ENCODE measurements at places on chromosomes 1 and 21. TPM values are rescaled to one million over a fixed set of nuclear protein-coding genes. Genes with fewer than 3 reads are reported as not detected.

GRCh38 chr1:43887748-43888147 is 45.9 kb upstream of the ARTN start:
- no peaks in the 10 kb centered on the region for H3K27me3 ChIP-seq
- H3K27ac ChIP-seq = no peak overlapping the region
- no peaks in the 10 kb centered on the region for H3K36me3 ChIP-seq
- H3K4me1 ChIP-seq = peaks cover 3% of the 10 kb centered on the region
- no peak for DNase-seq

- H3K27me3 ChIP-seq = peaks cover 4% of the 10 kb centered on the region
- H3K27ac ChIP-seq = no peak overlapping the region
- peaks cover 18% of the 10 kb centered on the region for H3K36me3 ChIP-seq
Observed at GRCh38 chr1:161233102-161233501, 4.9 kb downstream of the NR1I3 start.

DNA sequence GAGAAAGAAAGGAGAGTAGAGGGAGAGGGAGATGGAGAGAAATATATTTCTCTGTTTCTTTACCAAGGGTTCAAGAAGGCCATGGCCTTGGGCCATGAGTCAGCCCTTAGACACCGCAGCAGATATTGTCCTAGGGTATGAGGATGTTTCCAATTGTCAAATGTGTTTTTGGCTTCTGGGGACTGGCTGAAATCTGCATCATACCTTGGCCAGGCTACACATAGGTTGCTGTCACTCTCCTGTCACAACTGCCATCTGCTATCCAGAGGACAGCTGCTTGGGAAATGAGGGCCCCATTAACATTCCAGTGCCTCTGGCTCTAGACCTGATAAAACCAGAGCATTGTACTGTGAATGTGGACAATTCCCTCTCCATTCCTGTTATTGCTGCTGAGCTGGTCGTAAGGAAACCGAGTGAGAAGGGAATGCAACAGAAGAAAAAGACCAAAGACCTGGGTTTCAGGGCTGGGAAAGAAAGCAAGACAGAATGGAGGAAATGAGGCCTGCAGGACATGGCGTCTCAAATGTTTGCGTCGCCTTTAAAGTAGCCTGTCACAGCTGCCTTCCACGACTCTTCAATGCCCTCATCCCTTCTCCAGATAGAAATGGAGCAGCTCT is 8.8 kb upstream of the PIGC start:
- peaks cover 5% of the 10 kb centered on the region for H3K27me3 ChIP-seq
- no peak overlapping the region for H3K4me3 ChIP-seq
- H3K4me1 ChIP-seq = peaks cover 10% of the 10 kb centered on the region
- no peaks in the 10 kb centered on the region for H3K36me3 ChIP-seq
- no peak for DNase-seq

DNA sequence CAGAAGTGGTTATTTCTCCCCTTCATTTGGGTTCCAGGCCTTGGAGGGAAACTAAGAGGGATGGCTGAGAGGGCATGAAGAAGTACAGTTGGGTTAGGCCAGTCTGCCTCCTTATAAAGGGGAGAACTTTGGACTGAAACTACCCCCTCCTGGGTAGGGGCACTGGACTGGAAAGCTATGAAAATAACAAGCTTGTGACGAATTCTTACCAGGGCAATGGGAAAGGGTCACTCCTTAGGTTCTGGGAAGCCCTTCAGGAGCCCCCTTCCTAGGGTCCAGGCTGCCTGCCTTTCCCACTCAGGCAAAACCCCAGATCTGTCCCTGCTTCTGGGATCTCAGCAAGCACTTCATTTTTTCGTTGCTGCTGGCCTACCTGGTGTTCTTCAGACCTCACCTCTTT is 9.8 kb upstream of the P3R3URF start:
- peaks cover 27% of the 10 kb centered on the region for H3K36me3 ChIP-seq
- no peak for DNase-seq

GRCh38 chr1:26363549-26364448 is 8.8 kb downstream of the ZNF683 start:
- H3K27ac ChIP-seq = no peak overlapping the region
- peak; percentile 66 for DNase-seq
- no peaks in the 10 kb centered on the region for H3K36me3 ChIP-seq

DNA sequence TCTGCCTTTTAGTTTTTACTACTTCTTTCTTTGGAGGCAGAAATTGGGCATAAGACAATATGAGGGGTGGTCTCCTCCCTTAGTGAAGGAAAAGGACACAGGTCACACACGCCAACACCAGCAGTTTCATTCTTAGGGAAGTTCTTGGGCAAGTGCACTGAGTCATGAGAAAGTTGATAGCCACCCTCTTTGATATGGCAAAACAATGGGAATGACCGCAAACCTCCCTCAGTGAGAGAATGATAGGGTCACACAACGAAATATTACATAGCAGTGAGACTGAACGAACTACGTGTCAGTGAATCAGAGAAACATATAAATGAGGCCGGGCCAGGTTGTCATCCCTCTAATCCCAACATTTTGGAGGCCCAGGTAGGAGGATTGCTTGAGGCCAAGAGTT is 20.0 kb downstream of the IL6R start:
- no peaks in the 10 kb centered on the region for H3K36me3 ChIP-seq
- peaks cover 75% of the 10 kb centered on the region for H3K4me1 ChIP-seq
- no peaks in the 10 kb centered on the region for H3K27me3 ChIP-seq
- no peak for DNase-seq
- no peak overlapping the region for H3K4me3 ChIP-seq

GRCh38 chr1:228216371-228217320 is 8.8 kb downstream of the OBSCN start:
- H3K27me3 ChIP-seq = no peaks in the 10 kb centered on the region
- H3K36me3 ChIP-seq = peaks cover 26% of the 10 kb centered on the region
- no peak overlapping the region for H3K27ac ChIP-seq
- H3K4me3 ChIP-seq = no peak overlapping the region

GRCh38 chr1:184056921-184057555 is 5.5 kb downstream of the TSEN15 start:
- no peak overlapping the region for H3K27ac ChIP-seq
- H3K27me3 ChIP-seq = no peaks in the 10 kb centered on the region
- DNase-seq = no peak
- H3K4me1 ChIP-seq = peaks cover 13% of the 10 kb centered on the region
- H3K4me3 ChIP-seq = no peak overlapping the region
- H3K36me3 ChIP-seq = peaks cover 13% of the 10 kb centered on the region

- DNase-seq = peak; percentile 34
- H3K4me3 ChIP-seq = no peak overlapping the region
- H3K4me1 ChIP-seq = no peaks in the 10 kb centered on the region
- H3K27me3 ChIP-seq = no peaks in the 10 kb centered on the region
- H3K36me3 ChIP-seq = no peaks in the 10 kb centered on the region
Observed at GRCh38 chr21:28516991-28517592, 475.6 kb downstream of the LTN1 start.

DNA sequence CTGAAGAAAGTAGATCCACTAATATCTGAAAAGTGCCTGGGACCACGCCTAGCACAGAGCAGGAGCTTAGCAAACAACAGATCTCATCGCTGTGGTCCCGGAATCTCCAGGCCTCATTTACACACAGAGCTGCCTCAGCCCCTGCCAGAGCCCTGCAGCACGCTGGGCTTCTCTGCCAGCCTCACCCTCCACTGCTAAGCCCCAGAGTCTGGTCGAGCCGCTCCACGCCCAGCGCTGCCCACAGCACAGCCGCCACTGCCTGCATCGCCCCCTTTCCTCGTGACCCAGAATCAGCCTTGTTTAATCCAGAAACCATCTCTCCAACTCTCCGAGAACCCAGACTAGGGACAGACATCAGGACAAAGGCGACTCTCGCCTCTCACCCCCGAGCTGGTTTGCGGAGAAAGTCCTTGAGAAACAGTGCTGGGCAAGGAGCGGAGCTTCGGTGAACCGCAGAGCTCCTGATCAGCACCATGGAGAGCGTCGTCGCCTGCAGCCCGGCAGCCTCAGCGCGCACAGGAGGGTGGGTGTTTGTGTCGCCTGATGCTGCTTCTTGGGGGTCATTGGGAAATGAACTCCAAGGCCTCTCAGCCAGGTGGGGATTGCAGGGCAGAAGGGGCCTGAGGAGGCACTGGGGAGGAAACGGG is 145.1 kb downstream of the NPHP4 start:
- no peak for DNase-seq
- no peaks in the 10 kb centered on the region for H3K4me1 ChIP-seq
- no peak overlapping the region for H3K4me3 ChIP-seq
- no peaks in the 10 kb centered on the region for H3K36me3 ChIP-seq

GRCh38 chr1:156689953-156690674 is 12.9 kb upstream of the NES start:
- H3K4me1 ChIP-seq = peaks cover 28% of the 10 kb centered on the region
- peaks cover 5% of the 10 kb centered on the region for H3K27me3 ChIP-seq
- H3K27ac ChIP-seq = no peak overlapping the region

- H3K27ac ChIP-seq = no peak overlapping the region
- H3K36me3 ChIP-seq = no peaks in the 10 kb centered on the region
- H3K27me3 ChIP-seq = peaks cover 32% of the 10 kb centered on the region
- peaks cover 41% of the 10 kb centered on the region for H3K4me1 ChIP-seq
Observed at GRCh38 chr1:205435578-205436573, 14.0 kb upstream of the LEMD1 start.

- no peak for DNase-seq
- H3K4me3 ChIP-seq = no peak overlapping the region
- H3K36me3 ChIP-seq = no peaks in the 10 kb centered on the region
- no peak overlapping the region for H3K27ac ChIP-seq
Observed at GRCh38 chr1:98688110-98688739, 26.7 kb downstream of the SNX7 start.

DNA sequence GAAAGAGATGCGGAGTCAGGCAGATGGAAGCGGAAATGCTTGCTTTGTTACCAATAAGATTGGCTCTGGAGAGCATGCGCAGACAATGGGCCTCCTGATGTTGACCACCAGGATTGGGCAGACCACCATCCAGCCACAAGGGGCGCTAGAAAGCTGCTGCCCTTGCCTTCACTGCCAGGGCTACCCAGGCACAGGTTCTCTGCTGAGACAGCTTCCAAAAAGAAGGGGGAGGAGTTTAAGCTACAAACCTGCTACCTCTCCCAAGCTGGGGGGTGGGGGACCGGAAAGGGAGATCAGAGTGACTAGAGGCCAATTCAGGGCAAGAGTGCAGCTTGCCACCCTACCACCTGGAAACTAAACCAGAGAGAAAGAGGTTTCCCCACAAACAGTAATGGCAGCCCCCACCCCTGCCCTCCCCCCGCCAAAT is 369.7 kb downstream of the RRAGC start:
- H3K27me3 ChIP-seq = no peaks in the 10 kb centered on the region
- H3K27ac ChIP-seq = no peak overlapping the region
- no peak overlapping the region for H3K4me3 ChIP-seq
- DNase-seq = peak; percentile 7

GRCh38 chr1:1211541-1212441 is 2.2 kb downstream of the TNFRSF4 start:
- peak overlapping the region; percentile 5 for H3K4me3 ChIP-seq
- H3K27me3 ChIP-seq = peaks cover 12% of the 10 kb centered on the region
- peak; percentile 2 for DNase-seq

DNA sequence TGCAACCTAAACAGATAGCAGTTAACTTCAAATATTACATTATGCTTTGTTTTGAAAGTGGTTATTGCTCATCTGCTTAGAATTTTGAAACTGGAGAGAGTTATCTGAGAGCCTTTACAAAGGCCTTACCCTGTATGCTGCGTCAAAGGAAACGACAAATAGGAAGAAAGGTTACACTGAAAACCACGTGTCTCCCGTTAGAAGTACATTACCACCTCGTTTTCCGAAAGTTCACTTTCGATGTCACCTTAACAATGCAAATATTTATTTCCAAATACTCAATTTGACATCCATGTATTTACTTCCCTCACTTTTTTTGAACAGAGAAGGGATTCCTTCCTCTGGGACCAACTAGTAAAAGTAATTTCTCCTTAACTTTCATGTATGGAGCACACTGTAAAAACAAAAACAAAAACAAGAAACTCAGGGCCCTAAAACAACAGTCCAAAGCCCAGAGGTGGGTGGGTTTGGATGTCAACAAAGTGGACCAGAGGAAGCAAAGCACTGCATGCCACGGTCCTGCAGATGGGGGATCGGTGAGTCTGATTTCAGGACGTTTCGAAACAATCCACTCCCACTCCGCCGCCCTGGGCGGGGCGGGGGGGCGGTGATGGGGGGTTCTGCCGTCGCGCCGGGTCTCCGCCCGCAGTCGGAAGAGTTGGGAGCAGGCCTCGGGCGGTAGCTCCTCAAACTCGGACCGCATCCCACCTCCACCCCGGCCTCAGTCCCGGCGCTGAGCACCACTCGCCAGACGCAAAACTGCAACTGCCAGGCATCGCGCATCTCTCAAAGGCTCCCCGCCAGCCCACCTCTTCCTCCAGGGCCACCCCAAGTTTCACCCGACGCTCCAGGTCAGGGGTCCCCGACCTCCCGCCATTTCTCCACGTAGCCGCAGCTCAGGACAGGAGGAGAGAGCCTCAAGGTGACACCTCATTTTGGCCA is 841 bp downstream of the ADSS2 start:
- H3K4me1 ChIP-seq = peaks cover 28% of the 10 kb centered on the region
- H3K4me3 ChIP-seq = peak overlapping the region; percentile 90
- H3K27ac ChIP-seq = peak overlapping the region; percentile 95
- no peaks in the 10 kb centered on the region for H3K36me3 ChIP-seq
- peak; percentile 59 for DNase-seq

- H3K27me3 ChIP-seq = no peaks in the 10 kb centered on the region
- H3K36me3 ChIP-seq = no peaks in the 10 kb centered on the region
- H3K4me3 ChIP-seq = no peak overlapping the region
- H3K27ac ChIP-seq = no peak overlapping the region
- no peaks in the 10 kb centered on the region for H3K4me1 ChIP-seq
Observed at GRCh38 chr1:218982482-218982881, 191.2 kb upstream of the LYPLAL1 start.

DNA sequence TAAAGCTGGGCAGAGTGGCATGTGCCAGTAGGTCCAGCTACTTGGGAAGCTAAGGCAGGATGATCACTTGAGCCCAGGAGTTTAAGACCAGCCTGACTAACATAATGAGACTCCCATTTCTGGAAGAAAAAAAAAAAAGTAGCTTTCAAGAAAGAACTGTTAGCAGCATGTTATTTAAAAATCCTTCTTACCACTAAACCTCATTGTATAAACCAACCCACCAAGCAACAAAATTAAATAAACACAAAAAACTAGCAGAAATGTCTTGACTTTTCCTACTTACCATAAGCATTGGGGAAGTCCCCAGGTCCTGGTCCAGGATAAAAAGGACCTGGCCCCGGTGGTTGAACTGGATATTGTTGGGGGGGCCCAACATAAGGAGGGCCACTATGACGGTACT is 192.9 kb upstream of the HP1BP3 start:
- H3K36me3 ChIP-seq = peaks cover 3% of the 10 kb centered on the region
- H3K27me3 ChIP-seq = no peaks in the 10 kb centered on the region
- no peak for DNase-seq
- no peak overlapping the region for H3K4me3 ChIP-seq
- no peak overlapping the region for H3K27ac ChIP-seq
- H3K4me1 ChIP-seq = no peaks in the 10 kb centered on the region

GRCh38 chr1:77014073-77014788 is 147.0 kb downstream of the ST6GALNAC5 start:
- peaks cover 2% of the 10 kb centered on the region for H3K27me3 ChIP-seq
- no peaks in the 10 kb centered on the region for H3K4me1 ChIP-seq
- no peak overlapping the region for H3K27ac ChIP-seq
- DNase-seq = no peak
- no peak overlapping the region for H3K4me3 ChIP-seq

INSRR gene
- 0.07 TPM for total RNA-seq

TPTE gene
- not detected for total RNA-seq

PPIAL4G gene
- total RNA-seq = 2.1 TPM

KCNN3 gene
- total RNA-seq = 0.18 TPM

CYP4A22 gene
- not detected for total RNA-seq

EPHX1 gene
- 5.2 TPM for total RNA-seq

PTPRC gene
- total RNA-seq = 674 TPM
